Cortex of kidney (tissue), 1 donor: ENCODE measurements at places on chromosomes 2 and 18.

GRCh38 chr2:64626146-64626809 is 27.4 kb downstream of the SERTAD2 start:
- DNase-seq, result no peak

- no peak for DNase-seq
Observed at GRCh38 chr18:3111523-3112240, 98.7 kb upstream of the LPIN2 start.

- DNase-seq, result no peak
Observed at GRCh38 chr2:8680822-8681760, 765 bp upstream of the ID2 start.

GRCh38 chr2:204497855-204498254 is 47.4 kb upstream of the PARD3B start:
- no peak for DNase-seq

- no peak for DNase-seq
Observed at GRCh38 chr2:9378433-9379390, 44.6 kb downstream of the ITGB1BP1 start.

DNA sequence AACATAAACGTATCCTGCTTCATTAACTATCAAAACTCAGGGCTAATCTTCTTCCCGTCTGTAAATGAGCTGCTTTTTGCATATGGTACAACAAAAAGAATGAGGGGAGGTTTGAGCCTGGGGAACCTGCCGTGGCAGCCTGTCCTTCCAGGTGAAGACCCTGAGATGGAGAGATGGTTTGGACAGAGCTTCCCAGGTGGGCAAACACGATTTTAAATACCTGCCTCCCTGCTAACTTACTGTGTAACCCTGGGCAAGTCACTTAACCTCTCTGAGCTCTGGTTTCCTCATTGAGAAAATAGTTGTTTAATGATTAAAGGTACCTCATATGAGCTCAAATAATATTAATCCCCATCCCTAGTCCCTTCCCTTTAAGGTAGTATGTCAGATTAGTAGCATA is 9.0 kb downstream of the EMX1 start:
- no peak for DNase-seq

DNA sequence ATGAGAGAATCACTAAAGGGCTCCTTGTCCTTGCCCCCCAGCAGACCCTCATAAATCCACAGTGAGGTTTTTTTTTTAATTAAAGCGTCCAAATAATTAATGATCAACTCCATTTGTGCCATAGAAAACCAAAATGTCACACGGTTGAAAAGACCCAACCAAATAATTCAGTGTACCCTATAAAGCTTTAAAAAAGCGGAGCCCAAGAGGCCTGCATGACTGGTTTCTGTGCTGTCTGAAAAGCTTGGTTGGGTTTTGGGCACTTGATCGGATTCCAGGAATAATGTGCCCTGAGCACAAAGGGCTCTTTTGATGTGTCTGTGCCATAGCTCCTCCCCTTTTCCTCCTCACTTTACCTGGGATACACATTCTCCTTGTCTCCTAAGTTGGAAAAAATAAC is 523.2 kb downstream of the TNS1 start:
- no peak for DNase-seq

DNA sequence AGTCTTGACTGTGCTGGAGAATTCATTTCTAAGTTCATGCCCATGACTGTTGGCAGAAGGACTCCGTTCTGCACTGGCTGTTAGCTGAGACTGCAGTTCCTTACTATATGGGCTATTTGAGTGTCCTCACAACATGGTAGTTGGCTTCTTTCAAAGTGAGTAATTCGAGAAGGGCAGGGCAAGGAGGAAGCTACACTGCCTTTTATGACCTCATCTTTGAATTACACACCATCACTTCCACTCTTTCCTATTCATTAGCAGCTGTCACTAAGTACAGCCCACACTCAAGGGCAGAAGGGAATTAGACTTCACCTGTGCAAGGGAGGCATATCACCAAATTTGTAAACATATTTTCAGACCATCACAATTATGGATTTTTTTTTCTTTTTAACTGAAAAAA is 55.9 kb upstream of the EPAS1 start:
- no peak for DNase-seq

GRCh38 chr2:218745559-218746469 is 35.2 kb downstream of the TTLL4 start:
- no peak for DNase-seq

DNA sequence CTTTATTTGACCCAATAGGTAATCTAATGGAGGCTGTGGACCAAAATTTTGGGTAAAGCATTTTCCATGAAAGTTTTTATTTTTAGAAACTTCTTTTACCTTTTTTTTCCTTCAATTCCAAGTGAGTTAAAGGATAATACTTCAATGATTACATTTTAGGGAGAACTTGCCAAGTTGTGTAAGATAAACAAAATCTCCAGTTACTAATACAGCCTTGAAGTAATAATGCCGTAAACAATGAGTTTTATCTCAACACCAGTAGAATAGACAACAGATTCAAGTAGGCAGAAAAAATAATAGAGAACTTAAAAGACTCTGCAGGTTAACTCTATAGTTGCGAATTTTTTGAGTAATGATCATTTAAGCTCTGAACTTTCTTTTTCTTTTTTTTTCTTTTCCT is 807.4 kb downstream of the CNTNAP5 start:
- no peak for DNase-seq

GRCh38 chr2:120453635-120453998 is 107.7 kb downstream of the INHBB start:
- DNase-seq, result no peak
